ENCODE measurements at places on chromosomes 16 and 17.

DNA sequence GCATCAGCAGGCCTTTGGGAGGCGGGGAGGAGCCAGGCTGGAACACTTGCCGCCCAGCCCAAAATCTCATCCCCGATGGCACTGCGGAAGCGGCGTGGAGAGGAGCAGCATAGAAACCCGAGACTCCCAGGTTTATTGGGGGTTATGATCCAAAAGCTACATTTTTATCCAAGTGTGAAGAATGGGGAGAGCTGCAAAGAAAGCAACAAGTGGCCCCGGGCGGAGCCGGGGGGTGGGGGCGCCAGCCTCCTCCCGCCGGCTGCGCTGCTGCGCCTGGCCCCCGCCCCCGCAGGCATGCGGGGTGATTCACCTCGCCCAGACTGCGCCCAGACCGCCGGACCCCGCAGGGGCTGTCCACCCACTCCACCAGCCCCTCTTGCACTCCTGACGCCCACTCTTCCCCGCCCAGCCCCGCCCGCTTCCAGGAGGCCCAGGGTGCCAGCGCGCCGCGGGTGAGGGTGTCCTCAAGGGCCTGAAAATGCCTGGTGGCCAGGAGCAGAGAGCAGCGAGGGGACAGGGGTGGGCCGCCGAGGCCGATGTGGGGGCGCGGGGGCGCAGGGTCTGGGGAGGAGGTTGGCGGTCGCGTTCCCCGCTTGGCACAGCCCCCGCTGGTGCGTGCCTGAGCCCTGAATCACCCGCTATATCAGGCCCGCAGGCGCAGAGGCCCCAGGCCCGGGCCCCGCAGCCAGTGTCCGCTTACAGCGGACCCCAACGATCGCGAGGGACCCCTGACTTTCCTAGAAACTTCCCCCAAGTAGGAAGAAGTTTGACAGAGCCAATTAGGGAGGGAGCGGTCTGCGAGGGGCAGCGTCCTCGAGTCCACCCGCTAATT, 1.3 kb downstream of the CAVIN1 start:
- DNase-seq, result no peak

DNA sequence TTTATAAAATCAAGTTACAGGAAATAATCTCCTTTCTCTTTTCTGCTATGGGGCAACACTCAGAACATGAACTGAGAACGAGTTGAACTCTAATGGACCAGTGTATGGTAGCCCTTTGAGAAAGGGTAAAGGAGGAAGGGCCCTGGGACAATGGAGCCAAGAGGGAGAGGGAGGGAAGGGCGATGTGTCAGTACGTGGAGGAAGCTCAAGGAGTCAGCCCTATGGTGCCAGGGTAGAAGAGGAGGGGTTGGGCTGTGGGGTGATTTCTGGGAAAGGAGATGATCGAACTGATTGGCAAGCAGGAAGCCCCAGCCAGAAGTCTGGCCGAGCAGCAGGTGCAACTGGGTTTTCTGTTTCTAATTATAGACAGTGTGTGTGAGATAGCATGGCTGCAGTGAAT, 4.3 kb upstream of the WIPI1 start:
- no peak for DNase-seq

- no peak for DNase-seq
Observed at GRCh38 chr17:28443901-28444638, 29.4 kb upstream of the SLC13A2 start.

GRCh38 chr17:13362341-13363122, 239.2 kb downstream of the HS3ST3A1 start:
- DNase-seq, result no peak

GRCh38 chr17:73679476-73679875, 35.2 kb upstream of the SDK2 start:
- DNase-seq, result no peak

DNA sequence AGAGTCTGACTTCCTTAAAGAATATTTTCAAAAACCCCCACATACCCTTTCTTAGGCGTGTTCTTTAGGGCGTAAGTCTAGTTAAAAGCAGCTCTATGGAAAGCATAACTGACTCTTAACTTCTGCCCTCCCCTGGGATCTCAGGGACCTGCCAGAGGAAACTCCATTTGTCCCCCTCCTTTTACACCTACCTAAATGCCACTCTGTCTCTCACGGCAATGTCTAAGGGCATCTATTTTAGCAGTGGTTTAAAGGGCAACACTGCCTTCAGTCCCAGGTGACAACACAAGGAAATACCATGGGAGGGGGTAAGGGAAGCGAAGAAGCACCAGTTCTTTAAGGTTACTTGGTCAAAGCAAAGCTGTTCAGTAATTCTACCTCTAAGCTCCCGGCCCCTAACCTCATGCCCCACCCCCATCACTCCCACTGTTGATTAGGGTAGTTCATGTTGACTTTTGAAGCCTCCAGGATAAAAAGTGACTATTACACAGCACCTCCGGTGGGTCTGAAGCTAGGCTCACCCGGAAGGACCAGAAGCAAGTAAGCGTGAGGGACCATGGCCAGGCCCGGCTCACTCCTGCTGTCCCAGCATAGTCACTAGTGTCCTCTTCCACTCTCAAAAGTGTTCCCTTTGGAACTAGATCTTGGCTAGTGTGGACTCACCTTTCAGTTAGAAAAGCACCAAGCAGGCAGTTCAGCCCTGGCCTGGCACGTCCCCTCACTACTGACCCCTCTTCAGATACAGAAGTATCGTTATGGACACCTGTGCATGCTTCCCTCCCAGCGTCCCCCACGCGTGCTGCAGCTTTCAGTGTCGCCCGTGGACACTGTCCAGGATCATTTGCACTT, 47.1 kb downstream of the CYTH1 start:
- no peak for DNase-seq

DNA sequence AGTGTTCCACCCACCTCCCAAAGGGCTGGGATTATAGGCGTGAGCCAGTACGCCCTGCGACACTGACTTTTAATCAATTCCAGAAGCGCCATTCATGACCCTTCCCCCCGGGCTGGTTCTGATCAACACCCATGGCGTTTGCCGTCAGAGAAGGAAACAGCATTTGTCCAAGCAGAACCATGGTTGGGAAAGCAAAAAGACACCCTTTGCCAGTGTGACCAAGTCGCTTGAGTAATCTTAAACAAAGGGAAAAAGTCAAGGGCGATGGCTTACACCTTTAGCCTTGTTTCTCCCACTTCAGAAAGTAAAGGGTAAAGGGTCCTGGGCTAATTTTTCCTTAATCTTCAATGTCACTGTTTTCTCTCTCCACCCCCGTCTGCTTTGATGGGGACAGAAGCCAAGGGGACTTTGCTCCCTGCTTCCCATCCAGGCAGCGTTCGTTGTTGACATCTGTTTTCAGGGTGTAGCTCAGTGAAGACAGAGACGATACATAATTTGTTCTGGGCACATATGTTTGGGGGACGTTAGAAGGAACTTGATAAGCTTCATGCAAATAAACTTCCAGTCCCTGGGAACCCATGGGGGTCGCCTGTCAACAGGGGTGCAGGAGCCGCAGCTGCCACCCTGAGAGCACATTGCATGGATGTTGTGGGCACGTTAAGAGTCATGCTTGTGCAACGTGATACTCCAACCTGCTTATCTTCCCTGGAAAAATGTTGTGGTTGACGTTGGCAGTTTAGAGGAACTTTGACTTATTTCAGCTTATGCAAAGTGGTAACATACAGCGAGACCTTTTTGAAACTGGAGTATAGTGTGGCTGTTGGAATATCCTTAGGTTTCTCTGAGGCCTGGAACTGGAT, 50.6 kb upstream of the TANGO6 start:
- no peak for DNase-seq

DNA sequence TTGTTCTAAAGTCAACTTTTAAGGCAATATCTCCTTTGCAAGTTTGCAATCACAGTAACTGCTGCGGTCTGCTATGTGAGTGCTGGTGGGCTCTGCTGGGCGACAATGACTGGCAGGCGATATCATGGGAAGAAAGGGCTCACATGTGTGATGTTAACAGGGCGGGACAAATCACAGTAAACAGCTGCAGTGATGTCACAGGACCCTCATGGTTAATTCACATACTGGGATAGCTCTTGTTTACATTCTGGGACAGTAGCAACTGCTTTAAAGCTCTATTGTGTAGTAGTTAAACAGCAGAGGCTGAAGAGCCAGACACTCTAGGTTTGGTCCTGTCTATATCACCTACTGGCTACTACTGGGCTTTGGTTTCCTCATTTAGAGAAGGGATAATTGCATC, 257.2 kb upstream of the ASIC2 start:
- no peak for DNase-seq

DNA sequence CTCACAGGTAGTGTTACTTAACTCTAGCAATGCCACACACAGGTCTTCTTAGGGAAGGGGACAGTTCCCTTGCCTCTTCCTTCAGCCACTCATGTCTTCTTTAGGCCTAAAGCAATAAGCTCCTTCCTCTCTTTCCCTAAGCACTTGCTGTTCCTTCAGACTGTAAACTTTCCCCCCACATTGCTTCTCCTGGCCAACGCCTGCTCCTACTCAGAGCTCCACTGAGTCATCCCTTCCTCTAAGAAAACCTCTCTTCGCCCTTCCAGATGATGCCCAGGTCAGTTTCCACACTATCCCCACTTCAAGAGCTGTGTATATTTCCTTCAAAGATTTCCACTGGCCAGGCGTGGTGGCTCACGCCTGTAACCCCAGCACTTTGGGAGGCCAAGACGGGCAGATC, 12.5 kb upstream of the EPOP start:
- no peak for DNase-seq

DNA sequence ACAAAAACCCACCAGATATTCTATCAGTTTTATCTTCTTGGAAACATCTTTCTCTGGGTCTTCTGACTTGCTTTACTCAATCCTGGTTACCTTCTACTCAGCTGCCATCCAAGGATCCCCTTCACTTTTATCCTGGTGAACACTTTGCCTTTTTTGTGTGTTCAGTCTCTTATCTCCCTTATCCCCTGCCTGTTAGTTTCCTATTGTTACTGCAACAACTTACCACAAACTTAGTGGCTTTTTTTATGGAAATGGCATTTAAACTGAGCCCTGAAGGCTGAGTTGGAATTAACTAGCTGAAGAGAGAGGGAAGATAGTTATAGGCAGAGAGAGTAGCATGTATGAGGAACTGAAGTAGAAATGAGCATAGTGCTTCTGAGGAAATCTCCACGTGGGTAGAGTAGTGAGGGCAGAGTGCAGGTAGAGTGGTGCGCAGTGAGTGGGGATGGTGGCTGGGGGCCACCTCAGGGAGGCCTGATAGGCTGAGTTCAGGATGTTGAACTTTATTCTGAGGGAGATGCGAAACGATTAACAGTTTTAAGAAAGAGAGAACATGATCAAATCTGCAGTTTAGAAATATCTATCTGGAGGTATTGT, 26.3 kb downstream of the TANGO6 start:
- no peak for DNase-seq

DNA sequence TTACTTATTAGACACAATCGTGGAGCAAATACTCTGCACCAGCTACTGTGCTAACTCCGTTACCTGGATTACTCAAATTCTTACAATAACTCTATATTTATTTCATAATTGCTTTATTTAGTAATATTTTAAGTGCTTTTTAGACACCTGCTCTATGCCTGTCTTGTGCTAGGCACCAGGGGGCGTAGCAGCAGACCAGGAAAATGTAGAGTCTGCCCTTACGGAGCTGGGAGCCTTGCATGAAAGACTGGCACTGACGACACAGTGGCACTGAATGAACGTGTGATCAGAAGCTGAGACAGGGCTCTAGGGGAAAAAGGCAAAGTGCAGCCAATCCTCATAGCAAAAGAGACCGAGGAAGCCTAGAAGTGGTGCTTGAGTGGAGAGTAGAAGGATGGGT, 486.5 kb downstream of the CDH13 start:
- DNase-seq, result no peak

DNA sequence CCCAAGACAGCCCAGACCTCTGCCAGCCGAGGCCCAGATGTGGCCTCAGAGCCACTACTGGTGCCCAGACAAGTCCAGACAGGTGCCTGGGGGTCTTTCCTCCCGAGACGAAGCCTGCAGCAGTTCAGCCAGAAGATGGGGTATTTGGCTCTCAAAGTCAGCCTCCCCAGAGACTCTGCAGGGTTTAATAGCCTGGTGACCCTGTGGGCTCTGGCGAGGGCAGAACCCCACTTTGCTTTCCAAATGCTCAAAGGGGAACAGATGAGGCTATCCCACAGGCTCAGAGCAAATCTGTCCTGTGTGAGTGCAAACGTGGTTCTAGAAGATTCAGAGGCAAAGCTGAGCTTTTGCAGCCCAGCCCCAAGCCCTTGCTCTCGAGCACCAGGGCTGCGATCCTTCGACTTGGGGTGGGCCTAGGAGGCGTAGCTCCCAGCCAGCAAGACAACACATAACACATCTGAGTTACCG, 236.0 kb downstream of the MRTFB start:
- no peak for DNase-seq

- DNase-seq, result no peak
Observed at GRCh38 chr17:65278050-65278819, 141.1 kb downstream of the RGS9 start.
